ENCODE measurements at places on chromosomes 16 and 17.

DNA sequence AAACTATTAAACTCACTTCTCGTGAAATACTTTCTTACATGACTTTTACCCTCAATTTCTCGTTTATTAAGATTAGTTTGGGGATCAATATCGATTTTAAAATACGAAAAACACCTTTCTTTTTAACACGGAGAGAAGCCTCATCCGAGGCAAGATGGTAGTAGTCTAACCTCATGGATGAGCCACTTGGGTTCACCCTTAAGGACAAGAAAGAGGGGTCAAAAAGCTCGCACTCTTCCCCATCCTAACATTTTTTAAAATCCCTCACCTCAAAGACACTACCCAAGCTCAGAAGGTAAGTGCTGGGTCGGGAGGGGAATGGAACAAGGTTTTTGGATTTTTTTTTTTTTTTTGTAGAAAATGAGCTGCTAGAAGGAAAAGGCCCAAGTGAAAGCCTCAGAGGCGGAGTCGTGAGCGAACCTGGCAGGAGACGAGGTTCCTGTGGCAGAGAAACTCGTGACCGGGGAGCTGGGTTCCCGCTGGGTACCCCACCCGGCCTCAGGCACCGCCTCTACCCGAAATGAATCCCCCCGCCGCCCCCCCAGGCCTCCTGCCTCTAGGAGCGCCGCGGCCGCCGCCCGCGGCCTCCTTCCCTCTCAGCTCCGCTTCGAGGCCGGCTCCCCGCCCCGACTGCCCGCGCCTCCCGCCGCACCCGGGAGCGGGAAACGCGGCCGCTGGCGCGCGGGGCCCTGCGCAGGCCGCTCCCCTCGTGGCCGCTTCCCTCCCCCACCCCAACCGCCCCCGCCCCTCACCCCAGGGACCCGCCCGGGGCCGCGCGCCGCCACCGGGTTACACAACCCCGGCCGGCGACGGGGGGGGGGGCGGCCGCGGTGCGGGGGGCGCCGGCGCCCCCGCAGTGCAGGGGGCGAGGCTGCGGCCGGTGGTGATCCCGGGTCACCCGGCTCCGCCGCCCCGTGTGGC, 1.6 kb downstream of the NUFIP2 start:
- DNase-seq = peak; percentile 80
- peaks cover 8% of the 10 kb centered on the region for H3K36me3 ChIP-seq
- peak overlapping the region; percentile 91 for H3K27ac ChIP-seq
- H3K4me1 ChIP-seq = peaks cover 7% of the 10 kb centered on the region
- H3K4me3 ChIP-seq = peak overlapping the region; percentile 97

- peak; percentile 35 for DNase-seq
- H3K27ac ChIP-seq = no peak overlapping the region
- no peaks in the 10 kb centered on the region for H3K4me1 ChIP-seq
- no peaks in the 10 kb centered on the region for H3K36me3 ChIP-seq
- H3K4me3 ChIP-seq = no peak overlapping the region
Measured at GRCh38 chr17:13074026-13074425, 56.2 kb upstream of the ELAC2 start.

DNA sequence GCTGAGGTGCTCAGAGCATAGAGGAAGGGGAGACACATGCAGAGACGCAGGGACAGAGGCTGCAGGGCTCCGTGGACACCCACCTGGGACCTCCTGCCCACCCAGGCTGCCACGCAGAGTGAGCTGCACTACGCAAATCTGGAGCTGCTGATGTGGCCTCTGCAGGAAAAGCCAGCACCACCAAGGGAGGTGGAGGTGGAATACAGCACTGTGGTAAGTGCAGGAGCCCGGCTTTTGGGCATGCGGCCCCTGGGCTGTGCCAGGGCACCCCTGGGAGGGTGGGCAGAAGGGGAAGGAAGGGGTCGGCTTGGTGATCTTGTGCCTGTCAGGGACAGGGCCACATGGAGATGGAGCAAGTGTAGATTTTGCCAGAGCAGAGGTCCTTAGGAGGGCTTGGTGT, 15.2 kb downstream of the CD300A start:
- peaks cover 9% of the 10 kb centered on the region for H3K4me1 ChIP-seq
- H3K4me3 ChIP-seq = no peak overlapping the region
- peaks cover 9% of the 10 kb centered on the region for H3K27me3 ChIP-seq
- no peak for DNase-seq
- no peak overlapping the region for H3K27ac ChIP-seq
- H3K36me3 ChIP-seq = no peaks in the 10 kb centered on the region

- no peaks in the 10 kb centered on the region for H3K27me3 ChIP-seq
- no peaks in the 10 kb centered on the region for H3K36me3 ChIP-seq
- H3K4me3 ChIP-seq = no peak overlapping the region
- H3K4me1 ChIP-seq = peaks cover 6% of the 10 kb centered on the region
Measured at GRCh38 chr16:81740169-81740568, 38.9 kb upstream of the PLCG2 start.

- no peaks in the 10 kb centered on the region for H3K4me1 ChIP-seq
- H3K4me3 ChIP-seq = no peak overlapping the region
- no peaks in the 10 kb centered on the region for H3K36me3 ChIP-seq
- H3K27me3 ChIP-seq = no peaks in the 10 kb centered on the region
- no peak for DNase-seq
Measured at GRCh38 chr16:29743827-29744531, 1.8 kb downstream of the C16orf54 start.
